NCI-H2227 treated with DMSO at 0.1 percent for 48 hours (cell line): ENCODE measurements at places on chromosomes 3 and 15.
A peak's percentile ranks its signal among the peaks of the same experiment; 100 is the strongest.

DNA sequence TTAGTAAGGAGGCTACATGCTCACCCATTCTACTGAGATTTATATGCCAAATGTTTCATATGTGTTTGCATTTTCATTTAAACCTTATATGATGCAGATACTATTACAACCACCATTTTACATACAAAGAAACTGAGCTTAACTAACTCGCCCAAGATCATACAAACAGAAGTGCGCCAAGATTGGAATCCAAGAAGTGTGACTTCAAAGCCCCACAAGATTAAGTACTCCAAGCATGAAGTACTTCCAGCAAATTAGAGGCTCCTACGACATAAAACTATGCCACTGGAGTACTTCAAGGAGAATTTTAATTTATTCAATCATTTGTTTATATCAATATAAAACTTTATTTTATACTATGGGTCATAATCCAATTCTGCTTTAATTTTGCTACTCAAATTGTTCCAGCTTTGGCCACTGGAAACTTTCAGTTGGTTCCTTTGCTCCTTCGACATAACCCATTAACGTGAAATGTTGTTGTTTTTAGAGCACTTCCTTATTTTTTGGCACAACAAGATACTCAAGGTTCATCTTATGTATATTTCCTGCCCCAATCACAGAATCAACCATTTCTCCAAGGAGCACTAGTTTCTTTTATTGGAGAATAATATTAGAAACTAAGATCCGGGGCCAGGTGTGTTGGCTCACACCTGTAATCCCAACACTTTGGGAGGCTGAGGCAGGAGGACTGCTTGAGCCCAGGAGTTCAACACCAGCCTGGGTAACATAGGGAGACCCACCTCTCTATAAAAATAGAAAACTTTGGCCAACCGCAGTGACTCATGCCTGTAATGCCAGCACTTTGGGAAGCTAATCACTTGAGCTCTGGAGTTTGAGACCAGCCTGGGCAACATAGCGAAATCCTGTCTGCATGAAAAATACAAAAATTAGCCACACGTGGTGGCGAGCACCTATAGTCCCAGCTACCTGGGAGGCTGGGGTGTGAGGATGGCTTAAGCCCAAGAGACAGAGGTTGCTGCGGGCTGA is 10.4 kb downstream of the INO80 start:
- DNase-seq: no peak

DNA sequence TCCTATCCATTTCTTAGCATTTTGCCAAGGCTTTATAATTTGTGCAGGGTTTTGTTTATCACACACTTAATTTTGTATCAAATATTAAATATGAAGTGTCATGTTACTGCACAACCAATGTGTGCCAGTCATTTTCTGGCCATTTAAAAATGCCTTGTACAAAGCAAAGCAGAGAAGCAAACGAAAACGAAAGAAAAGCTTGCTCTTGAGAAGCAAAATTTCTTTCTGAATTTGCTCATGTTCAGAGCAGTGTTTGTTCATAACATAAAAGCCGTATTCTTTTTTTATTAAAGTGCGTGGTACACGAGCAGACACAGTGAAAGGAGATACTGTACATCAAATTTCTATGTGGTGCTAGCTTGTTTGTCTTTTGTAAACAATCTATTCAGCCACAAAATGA is 792.6 kb downstream of the NAALADL2 start:
- no peak for DNase-seq

DNA sequence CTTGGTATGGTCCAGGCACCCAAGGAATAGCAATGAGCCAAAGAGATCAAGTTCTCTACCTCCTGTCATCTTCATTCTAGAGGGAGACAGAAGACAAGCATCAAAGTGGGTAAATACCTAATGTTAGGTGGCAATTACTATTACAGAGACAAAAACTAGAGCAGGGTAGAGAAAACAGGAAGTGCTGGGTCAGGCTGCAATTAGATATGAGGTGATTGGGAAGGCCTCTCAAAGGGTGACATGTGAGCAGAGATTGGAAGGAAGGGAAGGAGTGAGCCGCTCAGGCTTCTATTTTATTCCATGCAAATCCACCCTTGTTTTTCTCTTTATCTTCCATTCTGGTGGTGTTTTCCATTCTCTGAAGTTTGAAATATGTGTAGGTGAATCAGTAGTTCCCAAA is 37.4 kb downstream of the EBLN2 start:
- DNase-seq: no peak

GRCh38 chr3:185914911-185915629 is 22.7 kb downstream of the TRA2B start:
- DNase-seq: no peak

DNA sequence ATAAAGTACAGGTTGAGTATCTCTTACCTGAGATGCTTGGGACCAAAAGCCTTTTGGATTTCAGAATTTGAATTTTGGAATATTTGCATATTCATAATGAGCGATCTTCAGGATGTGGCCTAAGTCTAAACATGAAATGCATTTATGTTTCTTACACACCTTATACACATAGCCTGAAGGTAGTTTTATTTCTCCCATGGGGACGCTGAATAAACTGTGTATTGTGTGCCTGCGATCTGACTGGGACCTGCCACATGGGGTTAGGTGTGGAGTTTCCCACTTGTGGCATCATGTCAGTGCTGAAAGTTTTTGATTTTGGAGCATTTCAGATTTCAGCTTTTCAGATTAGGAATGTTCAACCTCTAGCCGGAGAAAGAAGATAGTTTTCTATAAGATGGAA is 35.5 kb downstream of the UBE2E2 start:
- no peak for DNase-seq

DNA sequence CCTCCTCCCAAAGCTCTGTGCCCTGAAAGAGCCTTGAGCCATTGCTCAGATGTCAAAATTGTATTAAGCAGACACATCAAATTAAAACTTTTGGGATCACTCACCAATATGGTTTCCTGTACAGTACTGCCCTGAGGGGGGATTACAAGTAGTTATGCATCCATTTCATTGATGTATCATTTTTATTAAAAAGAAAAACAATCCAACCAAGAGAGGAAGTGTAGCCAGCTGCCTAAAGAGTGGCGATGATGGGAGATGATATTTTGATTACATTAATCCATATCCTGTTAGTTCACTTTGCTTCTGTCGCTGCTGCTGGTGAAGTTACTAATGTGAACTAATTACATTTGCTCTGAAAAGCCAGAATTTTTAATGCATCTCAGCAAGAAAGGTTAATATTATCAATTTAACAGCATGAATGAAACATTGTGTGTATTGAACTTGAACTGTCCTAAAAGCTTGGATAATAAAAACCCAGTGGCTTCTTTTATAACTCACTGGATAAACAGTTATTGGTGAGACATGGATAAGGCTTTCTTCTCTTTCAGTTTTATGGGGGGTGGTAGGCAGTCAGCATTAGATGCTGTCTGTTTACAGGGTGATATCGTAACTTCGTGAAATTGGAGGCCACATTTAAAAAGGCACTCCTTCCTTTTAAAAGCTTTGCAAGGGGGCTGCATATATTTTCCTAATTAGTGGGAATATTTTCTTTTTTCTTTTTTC is 87.7 kb downstream of the IGF1R start:
- DNase-seq: no peak

DNA sequence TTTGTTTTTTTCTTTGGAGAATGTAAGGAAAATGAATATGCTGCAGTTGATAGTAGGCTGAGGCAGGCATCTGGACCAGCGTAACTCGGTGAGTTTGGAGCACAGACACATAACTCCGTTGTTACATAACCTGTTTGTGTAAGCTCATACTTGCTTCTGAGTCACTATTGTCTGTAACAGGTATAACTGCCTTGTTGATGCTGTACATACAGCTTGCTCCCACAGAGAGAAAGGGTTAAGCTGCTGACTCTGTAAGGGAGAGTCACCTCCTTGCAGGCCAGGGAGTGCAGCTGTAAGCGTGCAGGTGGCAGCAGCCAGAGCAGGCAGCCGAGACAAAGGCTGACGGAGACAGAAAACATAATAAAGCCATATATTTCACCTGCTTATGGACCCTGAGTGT is 20.4 kb downstream of the RETNLB start:
- no peak for DNase-seq

- no peak for DNase-seq
These were observed 295.7 kb upstream of the SOX14 start for GRCh38 chr3:137468446-137468845.

DNA sequence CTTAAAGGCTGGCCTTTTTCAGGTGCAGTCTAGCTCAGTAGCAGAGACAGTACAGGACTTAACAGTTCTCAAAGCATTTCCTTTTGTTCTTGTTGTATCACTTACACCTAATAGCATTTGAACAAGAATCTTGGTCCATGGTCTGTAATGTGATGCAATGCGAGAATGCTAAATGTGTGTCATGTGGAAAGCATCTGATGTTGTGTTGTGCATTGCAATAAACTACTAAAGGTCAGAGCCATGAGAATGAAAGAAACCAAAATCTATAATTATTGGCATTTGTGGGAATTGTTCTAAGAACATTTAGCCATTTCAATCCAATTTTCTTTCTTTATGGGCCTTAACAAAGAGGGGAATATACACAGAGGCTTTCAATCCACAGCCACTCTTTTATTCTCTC is 324.5 kb upstream of the ROBO2 start:
- DNase-seq: no peak

- no peak for DNase-seq
These were observed 55.7 kb upstream of the CP start for GRCh38 chr3:149277331-149277813.

DNA sequence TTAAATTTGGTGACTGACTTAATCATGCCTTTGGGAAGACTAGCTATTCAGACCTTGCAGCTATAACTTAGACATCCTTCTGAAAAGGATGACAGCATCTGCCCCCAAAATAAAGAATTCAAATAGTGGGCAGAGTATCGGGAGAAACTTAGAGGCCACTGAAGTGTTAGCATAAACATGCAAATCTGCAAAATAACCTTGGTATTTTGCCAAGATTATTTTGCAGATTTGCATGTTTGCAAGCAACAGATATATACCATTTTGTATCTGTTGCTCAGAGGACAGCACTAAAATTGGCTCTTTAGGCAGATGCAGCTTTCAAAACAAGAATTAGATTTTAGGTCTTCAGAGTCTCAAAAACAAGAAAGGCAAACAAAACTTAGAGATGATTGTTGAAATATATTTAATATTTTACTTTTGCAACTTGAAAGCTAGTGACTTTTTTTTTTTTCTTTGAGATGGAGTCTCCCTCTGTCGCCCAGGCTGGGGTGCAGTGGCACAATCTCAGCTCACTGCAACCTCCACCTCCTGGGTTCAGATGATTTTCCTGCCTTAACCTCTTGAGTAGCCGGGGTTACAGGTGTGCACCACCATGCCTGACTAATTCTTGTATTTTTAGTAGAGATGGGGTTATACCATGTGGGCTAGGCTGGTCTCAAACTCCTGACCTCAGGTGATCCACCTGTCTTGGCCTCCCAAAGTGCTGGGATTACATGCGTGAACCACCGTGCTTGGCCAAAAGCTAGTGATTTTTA is 47.8 kb downstream of the KBTBD8 start:
- no peak for DNase-seq

DNA sequence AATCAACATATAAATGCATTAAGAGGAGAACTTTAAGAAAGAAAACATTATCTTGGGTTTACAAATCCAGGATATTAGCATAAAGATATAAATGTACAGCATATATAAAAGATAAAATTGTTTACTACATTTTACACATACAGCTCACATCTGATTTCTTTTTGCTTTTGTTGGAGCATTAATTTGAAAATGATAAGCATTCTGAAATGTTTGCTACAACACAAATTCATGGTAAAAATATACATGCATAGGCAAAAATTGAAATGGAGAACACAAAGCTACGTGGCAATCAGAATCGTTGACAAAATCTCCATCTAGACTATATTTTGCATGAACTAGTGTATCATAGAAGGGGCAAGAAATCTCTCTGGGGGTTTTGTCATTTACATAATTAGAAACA is 159.1 kb downstream of the TIGIT start:
- DNase-seq: no peak

- peak; percentile 21 for DNase-seq
These were observed 18.0 kb upstream of the RYR3 start for GRCh38 chr15:33292717-33293307.

GRCh38 chr3:16186086-16186485 is 11.6 kb downstream of the GALNT15 start:
- no peak for DNase-seq

DNA sequence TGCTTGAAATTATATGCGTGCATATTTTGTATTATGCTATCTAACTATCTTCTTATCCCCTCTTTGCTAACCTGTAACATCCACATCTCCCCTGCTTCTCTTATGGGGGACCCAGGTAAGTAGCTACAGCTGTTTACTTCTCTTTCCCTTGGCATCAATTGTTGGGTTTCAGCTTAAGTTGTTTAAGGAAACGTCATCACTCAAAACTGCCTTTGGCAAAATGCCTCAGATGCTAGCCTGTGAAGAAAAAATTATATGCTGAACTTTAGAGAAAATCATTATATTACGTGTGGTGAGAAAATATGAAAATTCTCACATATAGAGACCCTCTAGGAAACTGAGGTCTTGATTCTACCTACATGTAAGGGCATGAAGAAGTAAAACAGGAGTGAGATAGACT is 447.0 kb upstream of the NECTIN3 start:
- no peak for DNase-seq

- DNase-seq: no peak
These were observed 84.4 kb downstream of the PLXNA1 start for GRCh38 chr3:127067116-127067910.

DNA sequence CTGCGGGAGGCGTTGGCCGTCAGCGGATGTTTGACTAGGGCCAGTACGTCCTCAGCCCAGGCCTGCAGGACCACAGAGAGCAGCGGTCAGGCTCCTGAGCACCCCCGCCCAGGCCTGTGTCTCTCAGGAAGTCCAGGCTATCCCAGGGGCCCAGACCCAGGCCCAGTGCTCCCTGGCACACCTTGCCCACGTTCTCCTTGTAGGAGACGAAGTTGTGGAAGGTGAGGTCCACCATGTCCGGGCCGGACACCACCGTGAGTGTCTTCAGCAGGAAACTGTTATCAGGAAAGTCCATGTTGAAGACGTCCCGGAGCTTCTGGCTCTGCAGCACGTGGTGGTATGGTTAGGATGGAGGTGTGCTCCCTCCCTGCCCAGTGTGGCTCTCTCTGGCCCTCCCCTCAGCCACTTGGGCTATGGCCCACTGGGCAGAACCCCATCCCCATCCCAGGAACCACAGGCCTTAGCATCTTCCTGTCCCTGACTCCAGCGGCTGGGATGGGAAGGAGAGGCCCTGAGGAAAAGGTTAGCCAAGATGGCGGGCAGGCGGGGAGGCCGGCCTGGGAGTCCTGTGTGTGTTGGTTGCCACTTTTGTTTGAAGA is 5.3 kb downstream of the PLCB2 start:
- DNase-seq: no peak

DNA sequence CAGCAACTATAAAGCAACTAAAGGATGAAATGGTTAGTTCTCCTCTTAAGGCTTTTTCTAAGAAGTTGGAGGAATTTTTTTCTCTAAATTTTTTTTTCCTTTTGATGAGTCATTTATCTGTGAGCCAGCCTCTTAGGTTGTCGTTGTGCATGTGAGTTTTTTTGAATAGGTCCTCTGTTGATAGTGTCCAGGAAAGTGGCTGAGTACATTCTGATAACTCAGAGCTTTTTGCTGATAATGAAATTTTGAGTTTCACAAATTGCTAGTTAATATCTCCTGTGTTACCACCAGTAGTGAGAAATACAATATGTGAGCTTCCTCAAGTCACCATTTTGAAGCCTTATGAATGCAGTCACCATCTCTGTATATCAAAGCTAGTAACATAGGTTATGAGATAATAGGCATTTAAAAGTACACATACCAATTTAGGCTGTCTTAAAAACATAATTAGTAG is 7.1 kb upstream of the LXN start:
- no peak for DNase-seq

- no peak for DNase-seq
These were observed 19.6 kb upstream of the NSMCE3 start for GRCh38 chr15:29289173-29289572.
